ENCODE measurements at places on chromosomes 7 and 10.

DNA sequence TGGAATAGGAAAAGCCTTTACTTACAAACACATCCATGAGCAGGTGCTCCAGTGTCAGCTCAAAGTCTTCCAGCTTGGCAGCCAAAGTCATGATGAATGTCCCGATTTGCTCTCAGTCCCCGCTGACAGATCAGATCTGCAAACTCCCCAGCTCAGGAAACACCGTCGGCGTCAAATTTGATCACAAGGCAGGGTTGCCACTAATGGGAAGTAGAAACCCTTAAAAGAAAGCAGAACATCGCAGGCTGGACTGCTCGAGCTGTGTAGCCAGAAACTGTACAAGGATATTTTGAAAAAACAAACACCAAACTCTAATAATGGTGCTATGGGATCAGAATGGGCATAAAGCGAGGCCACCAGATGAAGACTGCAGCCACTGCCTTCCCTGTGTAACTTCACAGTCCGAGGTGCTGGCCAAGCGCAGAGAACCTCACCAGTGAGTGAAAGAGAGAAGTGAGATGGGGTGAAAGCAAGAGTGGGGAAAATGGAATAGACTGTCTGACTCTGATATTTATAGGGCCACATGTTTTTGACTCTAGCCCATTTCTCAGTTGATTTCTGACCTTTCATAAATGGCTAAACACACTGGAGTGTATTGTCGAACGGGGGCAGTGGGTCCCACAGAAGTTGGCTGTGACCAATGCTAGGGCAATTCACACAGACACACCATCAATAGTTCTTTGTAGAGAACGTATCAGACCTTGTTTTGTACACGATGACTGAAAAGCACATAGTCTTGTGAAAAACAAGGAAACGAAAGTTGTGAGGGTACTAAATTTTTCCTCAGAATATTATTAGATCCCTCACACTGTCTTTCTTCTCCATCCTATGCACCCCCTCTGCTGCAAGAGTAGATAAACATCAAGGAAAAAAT lies 306.2 kb downstream of the FRMD4A start:
- DNase-seq: no peak

GRCh38 chr10:74743401-74743800 lies 83.0 kb upstream of the KAT6B start:
- no peak for DNase-seq

DNA sequence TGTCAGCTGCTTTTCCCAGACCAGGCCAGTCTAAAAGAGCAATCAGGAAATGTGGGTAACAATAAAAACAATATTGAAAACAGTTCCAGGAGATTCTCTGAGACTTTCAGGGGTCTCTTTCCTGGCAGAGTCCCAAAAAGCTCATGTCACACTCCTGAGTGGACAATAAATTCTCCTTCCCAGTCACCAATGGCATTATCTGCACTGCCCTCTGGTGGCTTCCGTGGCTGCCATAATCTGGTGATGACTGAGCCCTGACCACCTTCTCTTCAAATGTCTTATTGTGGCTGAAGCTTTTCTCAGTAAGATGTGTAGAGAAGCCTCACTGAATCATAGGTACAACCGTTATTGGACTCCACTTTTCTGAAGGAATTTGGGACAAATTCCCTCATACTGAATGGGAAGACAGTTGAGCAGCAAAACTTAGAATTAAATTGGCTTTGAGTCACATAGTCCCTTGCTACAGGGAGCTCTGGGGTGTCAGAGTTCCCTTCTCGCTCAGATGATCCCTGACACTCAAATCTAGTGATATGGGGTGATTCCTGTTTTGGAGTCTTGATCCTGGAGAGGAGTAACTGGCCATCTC lies 24.4 kb upstream of the ASAH2 start:
- DNase-seq: peak; percentile 64

GRCh38 chr7:85186521-85187241 lies at the start of gene SEMA3D:
TSS of gene SEMA3D (minus strand) at chr7:85187056. CDS start at chr7:85121891, 65,165 bp downstream.
- no peak for DNase-seq

GRCh38 chr10:60778971-60779796 lies 906 bp downstream of the CDK1 start:
- DNase-seq: peak; percentile 50

DNA sequence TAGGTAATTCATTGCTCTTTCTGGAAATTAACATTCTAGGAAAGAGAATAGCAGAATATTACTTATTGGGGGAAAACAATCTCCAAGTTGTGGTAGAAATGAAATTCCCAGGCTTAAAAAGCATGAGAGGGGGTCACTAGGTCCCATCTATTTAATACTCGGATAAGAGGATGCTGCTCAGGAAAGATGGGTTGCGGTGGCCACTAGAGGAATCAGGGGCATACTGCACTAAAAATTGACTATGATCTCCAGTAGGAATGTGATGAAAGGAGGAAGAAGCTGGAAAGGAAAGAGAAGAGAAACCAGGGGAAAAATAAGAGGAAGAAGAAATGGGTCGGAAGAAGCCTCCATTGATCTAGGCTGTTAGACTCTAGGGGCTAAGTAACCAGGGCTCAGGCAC lies 192.8 kb downstream of the GPAM start:
- no peak for DNase-seq

Measured in HT-29 (cell line).